ENCODE measurements at places on chromosomes 2 and 18.

DNA sequence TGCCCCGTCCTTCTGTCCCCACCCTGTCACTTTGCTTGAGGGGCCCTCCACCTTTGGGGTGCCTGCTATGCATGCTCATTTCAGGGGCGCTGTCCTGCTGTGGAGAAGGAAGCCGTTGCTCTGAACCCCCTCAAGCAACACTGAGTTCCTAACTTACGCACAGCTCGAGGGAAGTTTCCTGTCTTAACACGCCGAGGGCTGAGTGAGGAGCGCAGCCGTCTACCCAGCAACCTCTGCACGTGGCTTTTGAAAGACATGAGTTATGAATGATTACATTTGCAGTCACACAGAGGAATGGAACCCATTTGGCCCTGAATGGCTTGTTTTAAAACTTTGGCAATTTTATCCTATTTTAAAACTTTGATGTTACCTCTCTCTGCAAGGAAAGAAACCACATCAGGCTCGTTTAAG is 14.0 kb downstream of the RAMP1 start:
- DNase-seq, result no peak

- DNase-seq, result no peak
Observed at GRCh38 chr2:156486614-156487013, 50.4 kb downstream of the GPD2 start.

- no peak for DNase-seq
Observed at GRCh38 chr2:170022692-170023091, 155.3 kb upstream of the MYO3B start.

- DNase-seq, result no peak
Observed at GRCh38 chr2:14530506-14530905, 102.0 kb upstream of the LRATD1 start.

GRCh38 chr2:235847576-235847975 is 320.6 kb downstream of the GBX2 start:
- no peak for DNase-seq

DNA sequence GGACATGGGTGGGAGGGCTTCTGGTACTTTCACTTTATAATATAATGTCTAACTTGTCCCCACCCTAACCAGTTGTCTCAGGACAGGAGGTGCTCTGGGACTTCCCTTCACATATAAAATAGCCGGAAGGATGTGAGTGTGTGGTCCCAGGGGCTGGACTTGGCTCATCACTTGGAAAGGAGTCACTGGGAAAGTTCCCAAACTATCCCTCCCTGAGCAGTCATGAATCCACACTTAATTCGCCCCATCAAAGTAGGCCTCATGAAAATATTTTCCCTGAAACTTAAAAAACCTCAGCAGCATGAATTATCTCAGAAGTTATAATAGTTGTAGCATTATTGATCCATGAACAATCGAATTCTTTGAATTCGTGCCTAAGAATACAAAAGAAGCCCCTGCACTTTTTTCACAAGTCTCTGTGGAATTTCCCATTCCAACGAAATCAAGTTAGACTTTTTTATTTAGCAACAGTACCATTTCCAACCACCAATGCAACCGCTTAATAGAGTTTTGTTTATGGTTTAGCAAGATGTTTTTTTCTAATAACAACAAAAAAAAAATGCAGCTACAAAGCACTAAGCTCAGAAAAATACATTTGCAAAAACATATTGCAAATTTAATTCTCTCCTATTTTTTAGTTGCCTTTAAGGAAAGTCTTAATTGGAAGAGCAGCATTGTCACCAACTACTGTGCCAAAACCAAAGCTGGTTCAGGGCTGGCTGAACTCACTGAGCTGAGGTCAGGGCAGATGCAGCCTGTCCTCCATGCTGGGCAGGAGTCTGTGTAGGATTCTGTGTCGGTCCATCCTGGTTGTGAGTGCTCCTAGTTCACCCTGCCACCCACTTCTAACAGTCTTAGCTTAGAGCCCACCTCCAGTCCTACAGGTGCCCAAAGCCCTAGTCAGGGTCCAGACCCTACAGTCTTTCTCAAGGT is 68.8 kb upstream of the SPTBN1 start:
- DNase-seq, result no peak

- DNase-seq, result no peak
Observed at GRCh38 chr18:3177902-3178687, 41.7 kb downstream of the MYOM1 start.

GRCh38 chr2:145235312-145235711 is 715.4 kb upstream of the ZEB2 start:
- DNase-seq, result no peak

- DNase-seq, result no peak
Observed at GRCh38 chr18:79916128-79916494, 35.3 kb downstream of the SLC66A2 start.

DNA sequence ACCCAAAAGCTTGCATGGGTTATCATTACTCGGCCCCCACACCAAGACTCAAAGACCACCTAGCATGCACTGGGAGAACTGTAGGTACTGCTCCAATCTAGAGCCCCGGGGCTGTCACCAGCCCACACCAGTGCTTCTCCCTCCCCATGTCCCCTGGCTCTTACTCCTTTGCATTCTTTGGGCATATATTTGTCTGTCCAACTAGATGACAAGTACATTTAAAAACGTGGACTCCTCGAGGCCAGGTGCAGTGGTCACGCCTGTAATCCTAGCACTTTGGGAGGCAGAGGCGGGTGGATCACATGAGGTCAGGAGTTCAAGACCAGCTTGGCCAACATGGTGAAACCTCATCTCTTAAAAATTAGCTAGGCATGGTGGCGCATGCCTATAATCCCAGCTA is 7.8 kb downstream of the AFG3L2 start:
- no peak for DNase-seq

GRCh38 chr2:201327678-201328077 is 29.5 kb downstream of the FLACC1 start:
- DNase-seq, result no peak

- DNase-seq, result no peak
Observed at GRCh38 chr2:133641942-133642725, 73.9 kb upstream of the NCKAP5 start.

DNA sequence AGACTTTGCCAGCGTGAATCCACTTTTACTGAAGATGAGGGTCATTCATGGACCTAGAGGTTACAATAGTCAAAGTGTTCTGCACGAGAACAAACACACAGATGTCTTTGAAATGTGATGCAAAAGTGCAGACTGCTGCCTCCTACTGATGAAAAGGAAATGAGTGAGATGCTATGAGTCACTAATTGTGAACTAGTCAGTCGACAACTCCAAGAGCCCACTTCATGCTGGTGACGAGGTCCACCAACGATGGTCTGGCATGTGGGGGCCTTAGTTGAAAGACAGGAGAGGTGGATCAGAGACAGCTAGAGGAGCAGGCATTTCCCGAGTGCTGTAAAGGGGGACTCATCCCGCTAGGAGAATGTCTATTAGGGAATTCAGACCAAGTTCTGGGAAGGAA is 17.1 kb upstream of the ZNF236 start:
- DNase-seq, result no peak

DNA sequence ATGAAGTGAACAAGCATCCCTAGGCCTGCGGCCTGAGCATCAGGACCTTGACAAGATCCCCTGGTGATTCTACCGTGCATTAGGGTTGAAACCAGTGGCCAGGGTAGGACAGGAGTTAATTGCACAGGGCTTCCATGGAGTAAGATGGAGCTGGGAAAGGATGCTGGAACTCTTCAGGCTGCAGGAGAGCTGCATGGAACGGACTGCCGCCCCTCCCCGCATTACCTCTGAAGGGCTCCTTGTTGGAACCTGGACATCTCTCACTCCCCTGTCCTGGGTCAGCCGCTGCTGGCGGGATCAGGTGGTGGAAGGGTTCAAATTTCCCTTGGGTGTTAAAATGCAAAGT is 156.6 kb upstream of the ID2 start:
- no peak for DNase-seq

DNA sequence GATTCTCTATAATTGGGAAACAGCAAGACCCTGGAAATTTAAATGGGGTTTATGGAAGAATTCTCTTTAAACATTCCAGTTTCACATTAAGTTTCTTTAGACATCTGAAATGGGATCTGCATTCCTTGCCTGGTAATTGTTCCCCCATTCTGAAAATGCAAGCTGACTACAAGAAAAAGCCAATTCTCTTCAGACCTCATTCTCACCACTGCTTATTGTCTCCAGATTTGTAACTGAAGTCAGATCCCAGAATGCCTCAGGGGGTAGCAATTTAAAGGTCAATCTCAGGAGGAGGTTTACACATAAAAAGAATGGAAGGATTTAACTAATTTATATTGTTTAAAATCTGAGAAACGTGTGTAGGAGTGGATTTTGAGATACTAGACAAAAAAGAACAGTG is 41.2 kb downstream of the COL3A1 start:
- no peak for DNase-seq

- DNase-seq, result no peak
Observed at GRCh38 chr18:74806073-74806472, 208.4 kb downstream of the ZNF407 start.

DNA sequence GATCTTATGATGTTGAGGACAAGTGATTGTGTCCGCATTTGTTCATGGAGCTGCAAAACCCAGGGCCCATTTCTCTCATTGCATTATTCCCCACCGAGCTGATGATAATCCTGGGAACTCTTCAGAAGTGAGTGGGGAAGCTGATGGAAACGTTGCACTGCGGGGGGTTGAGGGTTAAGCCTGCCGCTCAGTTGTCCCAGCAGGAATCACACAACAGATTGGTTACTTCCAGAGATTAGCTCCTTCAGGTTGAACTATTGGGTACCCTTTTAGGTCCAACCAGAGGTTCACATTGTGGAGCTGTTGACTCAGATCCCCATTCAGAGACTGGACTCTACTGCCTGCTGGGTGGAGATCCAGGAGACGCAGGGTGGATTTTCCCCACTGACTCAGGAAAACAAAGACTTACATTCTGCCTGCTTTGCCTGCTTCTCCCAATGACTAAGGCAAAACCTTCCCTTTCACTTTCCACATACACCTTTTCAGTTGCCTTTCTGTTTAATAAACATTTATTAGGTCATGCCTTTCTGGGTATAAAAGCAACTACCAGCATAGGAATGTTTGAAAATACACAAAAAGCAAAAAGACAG is 286.4 kb downstream of the TXNL1 start:
- DNase-seq, result no peak

- no peak for DNase-seq
Observed at GRCh38 chr2:232793271-232793670, 16.9 kb upstream of the KCNJ13 start.

DNA sequence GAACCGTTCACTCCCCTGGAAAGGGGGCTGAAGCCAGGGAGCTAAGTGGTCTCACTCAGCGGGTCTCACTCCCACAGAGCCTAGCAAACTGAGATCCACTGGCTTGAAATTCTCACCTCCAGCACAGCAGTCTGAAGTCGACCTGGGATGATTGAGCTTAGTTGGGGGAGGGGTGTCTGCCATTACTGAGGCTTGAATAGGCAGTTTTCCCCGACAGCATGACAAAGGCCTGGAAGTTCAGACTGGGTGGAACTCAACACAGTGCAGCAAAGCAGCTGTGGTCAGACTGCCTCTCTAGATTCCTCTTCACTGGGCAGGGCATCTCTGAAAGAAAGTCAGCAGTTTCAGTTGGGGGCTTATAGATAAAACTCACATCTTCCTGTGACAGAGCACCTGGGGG is 292.5 kb downstream of the NUP35 start:
- no peak for DNase-seq

- no peak for DNase-seq
Observed at GRCh38 chr2:86232373-86232784, 33.1 kb downstream of the MRPL35 start.

GRCh38 chr2:86577817-86578456 is 14.7 kb upstream of the CHMP3 start:
- DNase-seq, result no peak
